ENCODE measurements at places on chromosomes 11 and 22.

GRCh38 chr11:3189886-3190583, 24.9 kb upstream of the OSBPL5 start:
- DNase-seq: no peak

DNA sequence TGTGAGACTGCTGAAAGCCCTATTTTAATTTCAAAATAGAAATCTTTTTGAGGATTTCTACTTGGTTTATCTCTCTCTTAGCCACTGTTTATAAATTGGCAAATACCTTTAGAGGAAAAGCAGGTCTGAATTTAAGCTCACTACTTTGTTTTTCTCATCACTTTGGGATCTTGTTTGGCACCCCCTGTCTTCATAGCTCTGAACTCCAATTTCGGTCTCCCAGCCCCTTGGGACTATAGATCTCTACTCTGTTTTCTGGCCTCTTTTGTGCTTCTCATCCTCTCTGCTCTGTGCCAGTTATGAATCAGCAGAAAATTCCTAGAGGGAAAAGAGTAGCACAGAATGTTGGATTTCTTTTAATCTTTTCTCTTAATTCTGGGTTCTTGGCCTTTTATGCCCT, 118.3 kb downstream of the CYP2R1 start:
- DNase-seq: no peak

DNA sequence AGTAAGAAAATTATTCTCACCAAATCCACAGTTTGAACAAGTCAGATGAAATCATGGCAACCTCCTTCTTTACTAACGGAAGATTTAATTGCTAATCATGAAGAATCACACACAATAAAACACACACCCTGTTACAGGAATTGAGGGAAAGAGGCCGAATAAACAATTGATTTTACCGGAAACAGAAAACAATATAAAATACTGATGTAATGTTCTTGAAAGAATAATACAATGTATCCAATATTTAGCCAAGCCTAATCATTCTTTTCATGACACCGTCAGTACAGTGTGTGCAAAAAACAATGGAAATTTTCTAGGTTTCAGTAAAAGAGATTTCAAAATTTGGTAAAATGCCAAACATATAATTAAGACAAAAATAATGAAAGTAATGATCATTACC, 23.4 kb downstream of the ASRGL1 start:
- DNase-seq: no peak

- DNase-seq: no peak
These were observed 354.2 kb downstream of the TBC1D22A start for GRCh38 chr22:47116426-47117341.

- no peak for DNase-seq
These were observed 12.5 kb downstream of the DDX25 start for GRCh38 chr11:125916683-125917347.

DNA sequence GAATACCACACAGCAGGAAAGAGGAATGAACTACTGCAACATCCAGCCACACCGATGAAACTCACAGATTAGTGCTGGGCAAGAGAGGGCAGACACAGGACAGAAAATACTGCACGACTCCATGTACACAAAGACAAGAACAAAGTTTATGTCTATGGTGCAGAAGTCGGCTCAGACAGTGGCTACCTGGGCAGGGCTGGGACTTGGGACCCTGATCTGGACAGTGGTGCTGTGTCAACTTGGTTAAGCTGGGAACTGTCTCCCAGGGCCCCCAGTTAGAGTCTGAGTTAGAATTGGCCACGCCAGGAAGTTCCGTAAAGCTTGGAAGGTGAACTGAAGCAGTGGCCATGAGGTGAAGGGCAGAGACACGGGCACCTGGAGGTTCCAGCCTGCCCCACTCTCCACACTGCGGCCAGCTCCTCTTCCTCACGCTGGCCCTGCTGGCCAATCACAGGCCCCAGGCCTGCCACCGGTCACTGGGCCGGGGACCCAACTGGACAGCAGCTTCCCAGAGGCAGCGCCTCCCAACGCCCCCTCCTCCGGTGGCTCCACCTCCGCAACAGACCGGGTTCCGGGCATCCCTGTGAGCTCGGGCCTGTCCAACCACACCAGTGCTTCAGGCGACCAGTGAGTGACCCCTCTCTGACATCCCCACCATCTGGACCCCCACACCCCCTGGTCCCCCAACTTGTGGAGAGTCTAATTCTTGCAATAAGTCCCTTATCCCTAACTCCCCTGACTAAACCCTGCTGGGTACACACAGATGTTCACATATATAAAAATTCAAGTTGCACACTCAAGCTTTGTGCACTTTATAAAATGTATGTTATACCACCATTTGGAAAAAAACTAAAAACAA, 93.7 kb downstream of the MICAL3 start:
- DNase-seq: no peak

- DNase-seq: no peak
These were observed 65.0 kb downstream of the CWF19L2 start for GRCh38 chr11:107392611-107393010.

- DNase-seq: no peak
These were observed 71.1 kb downstream of the CCDC73 start for GRCh38 chr11:32723332-32723731.

- DNase-seq: no peak
These were observed 23.1 kb upstream of the CHST1 start for GRCh38 chr11:45688472-45689033.

- DNase-seq: no peak
These were observed 13.2 kb downstream of the PPM1F start for GRCh38 chr22:21939461-21939913.

GRCh38 chr11:128564642-128565245, 22.6 kb downstream of the ETS1 start:
- DNase-seq: no peak

DNA sequence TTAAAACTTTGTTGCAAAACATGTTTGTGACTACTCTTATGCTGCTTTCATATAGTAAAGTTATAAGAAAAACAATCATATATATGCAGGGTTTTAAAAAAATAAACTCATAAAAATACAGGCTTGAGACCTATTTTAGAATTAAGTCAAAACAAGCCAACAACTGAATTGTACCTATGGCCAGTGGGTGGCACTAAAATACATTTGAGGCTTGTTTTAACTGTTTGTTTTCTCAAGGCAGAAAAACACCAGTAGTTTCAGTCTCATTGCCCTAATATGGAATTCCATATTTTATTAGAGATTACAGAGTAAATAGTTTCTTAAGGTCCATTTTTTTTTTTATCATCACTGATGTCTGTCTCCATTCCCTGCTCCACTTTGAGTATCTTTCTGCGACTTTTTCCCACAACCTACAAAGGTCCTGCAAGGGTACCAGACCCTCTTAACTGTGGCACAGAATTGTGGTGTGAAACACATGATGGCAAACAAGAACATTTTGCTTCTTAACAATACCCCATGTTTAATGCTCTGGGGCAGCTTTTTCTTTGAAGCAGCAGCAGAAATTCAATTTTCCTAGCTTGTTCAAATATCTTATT, 8.5 kb upstream of the CCDC89 start:
- DNase-seq: no peak

- DNase-seq: no peak
These were observed 27.5 kb upstream of the POU2AF1 start for GRCh38 chr11:111406589-111406988.

DNA sequence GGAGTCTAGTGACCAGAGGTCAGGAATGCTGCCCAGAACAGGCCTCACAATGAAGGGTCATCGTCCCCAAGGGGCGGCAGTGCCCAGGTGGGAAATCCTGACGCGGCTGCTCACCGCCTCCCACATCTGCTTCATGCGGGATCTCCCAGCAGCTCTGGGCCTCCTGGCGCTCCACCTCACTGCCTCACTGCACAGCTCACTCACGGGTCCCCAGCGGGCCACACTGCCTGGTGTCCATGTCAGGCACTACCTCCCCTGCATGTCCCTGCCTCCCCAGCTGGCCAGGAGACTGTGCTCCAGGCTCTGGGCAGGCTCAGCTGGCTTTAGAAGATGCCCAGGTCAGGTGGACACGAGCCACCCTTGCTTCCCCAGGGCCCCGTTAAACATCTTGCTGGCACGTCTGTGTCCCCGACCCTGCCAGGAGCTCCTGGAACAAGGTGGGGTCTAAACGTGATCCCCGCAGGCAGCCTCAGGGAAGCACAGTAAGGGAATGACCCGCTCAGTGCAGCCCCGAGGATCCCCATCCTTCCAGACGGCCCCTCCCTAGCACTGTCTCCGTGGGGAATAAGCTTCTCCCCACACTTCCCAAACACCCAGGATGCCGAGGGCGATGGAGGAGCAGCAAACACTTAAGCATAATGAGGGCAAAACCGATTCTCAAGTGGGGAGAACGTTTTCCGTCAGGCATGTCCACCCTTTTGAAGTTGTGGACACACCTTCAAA, 93.2 kb downstream of the TRMU start:
- DNase-seq: no peak

- no peak for DNase-seq
These were observed 22.0 kb upstream of the CPT1A start for GRCh38 chr11:68863553-68864265.

- no peak for DNase-seq
These were observed 78.1 kb downstream of the CD44 start for GRCh38 chr11:35216962-35217678.

GRCh38 chr11:33040862-33041453, 1.6 kb downstream of the TCP11L1 start:
- DNase-seq: no peak

DNA sequence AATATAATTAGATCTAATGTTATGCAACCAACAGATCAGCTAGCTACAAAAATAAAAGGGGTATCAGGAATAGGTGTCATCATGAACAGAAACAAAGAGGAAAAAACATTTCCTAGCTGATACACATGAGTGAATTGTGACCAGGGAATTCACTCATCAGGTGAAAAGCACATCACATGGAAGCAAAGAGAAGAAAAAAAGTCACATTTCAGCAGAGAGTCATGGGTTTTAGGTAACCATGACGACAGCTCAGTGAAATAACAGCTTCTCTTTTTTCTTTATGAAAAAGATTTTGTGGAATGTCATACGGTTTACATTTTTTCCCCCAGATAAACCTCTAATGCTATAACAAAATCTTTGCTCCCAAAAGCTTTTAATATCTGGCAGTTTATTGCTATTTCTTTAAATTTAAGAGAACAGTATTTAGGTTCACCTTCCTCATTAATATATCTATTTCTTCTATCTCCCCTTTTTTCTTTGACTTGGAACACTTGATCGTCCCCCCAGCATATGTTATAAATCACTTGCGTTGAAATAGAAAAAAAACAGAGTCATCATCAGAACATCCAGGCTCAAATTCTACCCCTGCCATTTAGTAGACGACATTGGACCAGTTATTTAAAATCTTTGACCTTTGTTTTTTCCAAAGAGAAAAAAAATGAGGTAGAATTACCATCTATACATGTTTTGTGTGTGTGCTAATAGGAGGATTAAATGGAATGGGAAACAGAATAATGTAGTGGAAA, 5.3 kb downstream of the TYR start:
- DNase-seq: no peak

DNA sequence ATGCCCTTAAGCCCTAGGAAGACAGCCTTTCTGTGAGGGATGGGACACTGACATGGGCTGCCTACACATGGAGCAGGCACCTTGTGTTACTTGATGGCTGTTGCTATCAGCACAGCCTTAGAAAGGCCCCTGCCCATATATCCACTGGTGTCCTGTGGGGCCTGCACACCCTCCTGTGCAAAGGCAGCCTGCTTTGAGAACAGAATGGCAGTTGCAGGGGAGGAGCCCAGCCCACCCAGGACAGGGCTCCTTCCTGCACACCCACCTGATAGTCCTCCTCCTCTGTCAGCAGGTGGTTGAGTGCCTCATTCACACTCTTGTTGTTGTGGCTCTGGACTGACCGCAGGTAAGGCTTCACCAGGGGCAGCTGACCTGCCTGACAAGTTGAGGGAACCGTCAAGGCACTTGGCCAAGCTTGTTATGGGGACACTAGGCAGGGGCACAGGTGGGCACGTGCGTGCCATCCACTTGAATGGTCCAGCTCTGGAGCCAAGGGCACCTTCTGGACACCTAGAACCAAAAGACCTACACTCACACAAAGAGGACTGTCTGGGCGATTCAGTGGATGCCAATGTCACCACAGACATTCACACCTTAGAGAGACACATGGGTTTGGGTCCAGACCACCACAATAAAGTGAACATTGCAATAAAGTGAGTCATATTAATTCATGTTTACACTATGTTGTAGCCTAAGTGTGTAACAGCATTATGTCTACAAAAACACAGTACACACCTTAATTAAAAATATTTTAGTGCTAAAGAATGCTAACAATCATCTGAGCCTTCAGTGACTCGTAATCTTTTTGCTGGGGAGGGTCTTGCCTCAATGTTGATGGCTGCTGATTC, 9.4 kb upstream of the SLC25A1 start:
- no peak for DNase-seq

DNA sequence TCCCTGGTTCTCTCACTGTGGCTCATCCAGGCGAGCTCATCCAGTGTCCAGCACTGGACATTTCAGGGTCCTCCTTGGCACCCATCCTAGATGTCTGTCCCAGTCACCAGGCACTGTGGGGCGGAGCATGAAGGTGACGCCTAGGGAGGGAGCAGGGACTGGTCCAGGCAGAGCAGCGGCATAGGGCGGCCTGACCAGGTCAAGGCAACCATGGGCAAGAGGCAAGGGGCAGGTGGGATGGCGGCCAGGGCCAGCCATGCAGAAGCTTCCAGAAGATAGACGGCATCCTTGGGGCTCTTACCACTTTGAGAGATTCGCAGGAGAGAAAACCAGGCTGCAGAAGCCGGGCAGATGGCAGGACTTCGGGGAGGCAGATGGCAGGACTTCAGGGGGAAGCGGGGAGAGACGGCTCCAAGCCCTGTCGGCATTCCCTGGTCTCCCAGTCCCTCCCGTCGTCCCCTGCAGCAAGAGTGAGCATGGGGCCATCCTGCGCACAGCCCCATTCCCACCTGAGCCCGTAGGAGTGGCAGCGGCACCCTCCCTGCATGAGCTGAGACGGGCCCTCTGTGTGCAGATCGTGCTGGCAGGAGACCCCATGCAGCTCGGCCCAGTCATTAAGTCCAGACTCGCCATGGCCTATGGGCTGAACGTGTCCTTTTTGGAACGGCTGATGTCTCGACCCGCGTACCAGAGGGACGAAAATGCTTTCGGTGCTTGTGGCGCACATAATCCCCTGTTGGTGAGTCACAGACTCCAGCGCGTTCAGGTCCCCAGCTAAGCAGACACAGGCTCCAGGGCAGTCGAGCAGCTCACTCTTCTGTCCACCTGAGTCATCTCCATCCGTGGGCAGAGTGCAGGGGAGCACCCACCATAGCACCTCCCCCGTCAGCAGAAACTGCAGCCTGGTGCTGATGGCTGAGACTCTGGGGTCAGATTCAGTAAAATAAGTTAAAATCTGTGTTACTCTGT, 20.1 kb upstream of the PANX2 start:
- no peak for DNase-seq

- no peak for DNase-seq
These were observed 1.7 kb upstream of the SCUBE2 start for GRCh38 chr11:9092853-9093778.

DNA sequence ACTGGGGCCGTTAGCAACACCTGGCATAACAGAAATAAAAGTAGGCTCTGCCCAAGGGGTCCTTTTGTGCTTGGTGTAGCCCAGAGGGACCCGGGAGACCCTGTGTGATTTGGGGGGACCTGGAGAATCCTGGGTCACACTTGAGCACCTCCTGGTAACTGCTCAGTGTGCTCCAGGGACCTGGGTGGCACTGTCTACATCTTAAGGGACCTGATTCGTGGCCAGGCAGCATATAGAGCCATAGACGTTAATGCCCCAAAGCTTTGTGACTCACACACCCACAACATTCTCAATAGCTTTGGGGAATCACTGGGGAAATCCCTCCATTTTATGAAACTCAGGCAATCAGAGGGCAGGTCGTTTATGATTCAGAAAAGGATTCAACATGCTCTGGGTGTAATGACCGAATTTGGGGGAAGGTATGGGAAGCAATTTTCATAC, 3.6 kb upstream of the IGF2 start:
- DNase-seq: no peak

Measured in NCI-H1417 treated with DMSO at 0.1 percent for 48 hours (cell line).